ENCODE measurements at places on chromosomes 2 and 18.

DNA sequence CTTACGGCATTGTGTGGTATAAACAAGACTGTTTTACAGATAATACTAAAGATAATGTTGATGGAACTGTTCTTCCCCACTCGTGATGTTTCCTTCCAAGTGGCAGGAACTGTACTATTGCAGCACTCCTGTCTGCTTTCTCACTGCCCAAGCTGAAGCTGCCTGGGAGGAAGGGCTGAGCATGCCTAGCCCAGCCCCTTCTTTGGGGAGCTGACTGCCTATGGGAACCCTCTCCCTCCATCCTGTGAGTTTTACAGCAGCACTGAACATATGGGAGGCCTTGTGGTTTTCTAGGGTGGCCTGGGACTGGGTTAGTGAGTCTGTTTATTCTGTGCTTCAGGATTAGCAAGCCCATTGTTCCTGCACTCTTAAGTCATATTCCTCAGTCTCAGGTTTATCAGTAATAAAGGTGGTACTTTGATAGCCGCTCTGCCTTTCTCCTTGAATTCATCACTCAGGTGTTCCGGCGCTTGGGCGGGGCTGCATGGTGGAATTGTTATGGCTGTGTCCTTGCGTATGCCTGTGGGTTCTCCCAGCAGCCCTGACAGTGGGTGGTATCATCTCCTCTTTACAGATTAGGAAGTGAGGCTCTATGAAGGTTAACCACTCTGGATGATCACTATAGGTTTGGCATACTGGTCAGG lies 379.7 kb downstream of the PTPRM start:
- DNase-seq, result no peak

DNA sequence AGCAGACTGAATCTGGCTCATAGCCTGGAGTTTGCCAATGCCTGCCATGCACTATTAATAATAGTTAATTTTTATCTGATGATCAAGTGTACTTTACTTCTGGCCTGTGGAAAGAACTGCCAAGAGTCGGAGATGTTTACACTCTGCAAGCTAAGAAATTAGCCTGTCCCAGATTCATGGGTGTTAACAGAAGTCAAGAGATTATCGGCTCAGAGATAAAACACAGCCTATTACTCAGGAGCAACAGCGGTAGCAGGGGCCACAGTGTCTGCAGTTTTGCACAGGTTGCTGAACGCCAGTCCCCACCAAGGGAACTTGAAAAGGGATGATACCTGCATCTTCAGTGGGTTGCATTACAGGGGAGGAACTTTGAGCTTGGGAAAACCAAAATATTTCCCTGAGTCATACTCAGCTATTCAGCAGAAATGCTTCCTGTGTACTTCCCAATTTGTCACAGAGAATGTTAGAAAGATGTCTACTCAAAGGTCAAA lies 4.3 kb upstream of the ADI1 start:
- no peak for DNase-seq

DNA sequence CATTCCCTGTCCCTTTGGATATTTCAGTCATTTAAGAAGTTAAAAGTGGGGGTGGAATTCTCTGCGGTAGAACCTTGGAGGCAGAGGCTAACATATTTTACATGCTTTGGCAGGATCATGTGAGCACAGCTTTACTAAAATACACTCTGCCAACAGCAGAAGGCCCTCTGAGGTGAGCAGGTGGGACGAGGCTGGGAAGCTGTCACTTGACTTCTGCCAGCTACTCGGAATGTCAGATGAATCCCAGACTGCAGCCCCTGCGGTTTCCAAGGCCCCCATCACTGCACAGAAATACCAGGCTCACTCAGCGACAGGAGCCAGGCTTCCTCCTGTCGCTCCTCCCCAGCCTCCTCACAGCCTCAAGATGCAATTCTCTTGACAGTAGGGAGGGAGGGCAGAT lies 220.9 kb upstream of the REV1 start:
- DNase-seq, result no peak

DNA sequence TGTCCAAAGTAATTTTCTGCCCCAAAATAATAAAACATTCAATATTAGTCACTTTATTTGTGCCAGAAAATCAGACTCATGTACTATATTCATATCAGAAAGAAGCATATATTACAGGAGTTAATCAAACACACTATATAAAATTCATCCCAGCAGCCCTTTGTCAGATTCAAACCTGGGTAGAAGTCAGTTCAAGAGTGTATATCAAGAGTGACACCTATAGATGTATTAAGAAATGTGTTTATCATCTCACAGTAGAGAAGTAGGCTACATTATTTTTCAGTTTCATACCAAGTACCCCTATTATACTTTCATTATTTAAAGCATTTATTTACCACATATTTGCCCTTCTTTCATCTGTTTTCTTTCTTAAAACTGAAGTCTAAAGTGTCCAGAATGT lies 193.2 kb upstream of the DDX18 start:
- no peak for DNase-seq

DNA sequence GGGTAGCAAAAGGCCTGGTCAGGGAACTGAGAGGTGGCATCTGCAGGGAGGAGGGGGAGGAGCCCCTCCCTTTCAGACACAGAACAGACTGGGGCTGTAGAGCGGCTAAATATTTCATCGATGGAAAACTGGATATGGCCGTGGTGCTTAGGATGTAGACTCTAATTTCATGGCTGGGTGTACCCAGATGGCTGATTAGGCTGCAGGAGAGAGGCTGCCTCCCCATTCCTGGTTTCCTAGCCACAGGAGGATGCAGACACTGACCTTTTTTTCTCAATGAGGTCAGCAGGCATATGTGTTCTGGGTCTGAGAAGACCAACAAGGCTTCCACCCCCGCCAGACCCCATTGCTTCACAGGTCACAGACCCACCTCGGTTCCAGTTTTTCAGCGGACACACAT lies 79.3 kb upstream of the STPG4 start:
- no peak for DNase-seq

GRCh38 chr18:35519148-35519899 lies 21.6 kb upstream of the INO80C start:
- DNase-seq, result no peak

All from stimulated activated CD8-positive, alpha-beta memory T cell treated with anti-CD3 and anti-CD28 coated beads, Interleukin-7, amount 100 ng/mL, for 24 hours (primary cell).